Fibroblast of skin of left quadriceps (primary cell): ENCODE measurements at places on chromosomes 2 and 18.

- no peak for DNase-seq
These were observed 15.1 kb downstream of the COBLL1 start for GRCh38 chr2:164826293-164827243.

DNA sequence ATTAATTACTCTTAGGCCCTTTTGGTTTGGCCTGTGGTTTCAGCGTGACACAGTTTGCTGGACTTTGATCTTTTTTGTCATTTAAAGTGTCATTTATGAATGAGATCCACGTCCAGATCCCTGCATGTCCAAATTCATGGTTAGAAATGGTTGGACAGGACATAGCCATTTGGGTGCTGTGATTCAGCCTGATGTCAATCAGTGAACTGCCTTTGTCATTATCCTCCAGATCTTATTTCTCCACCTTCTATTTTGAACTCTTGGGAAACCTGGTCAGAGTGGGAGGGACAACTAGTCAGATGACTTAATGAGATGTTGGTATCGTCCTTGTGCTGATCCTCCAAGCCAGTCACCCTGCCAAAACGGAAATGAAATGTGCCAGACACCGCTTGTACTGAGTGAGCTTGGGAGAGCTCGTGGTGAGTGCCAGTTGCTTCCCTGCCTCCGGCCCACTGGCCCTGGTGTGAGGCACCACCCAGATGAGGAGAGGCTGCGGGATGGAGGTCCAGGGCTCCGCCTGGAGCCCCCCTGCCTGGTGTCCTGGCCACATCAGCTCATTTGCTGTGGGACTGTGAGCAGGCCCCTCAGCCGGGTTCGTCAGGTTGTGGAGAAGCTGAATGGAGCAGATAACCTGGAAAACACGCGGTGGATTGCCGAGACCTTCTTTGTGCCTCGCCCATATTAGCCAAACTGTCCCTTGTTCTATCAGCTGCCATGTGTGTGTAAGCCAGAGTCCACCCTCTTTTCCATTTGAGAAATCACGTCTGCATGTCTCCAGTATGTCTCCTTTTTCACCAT lies 70.1 kb downstream of the DGKD start:
- no peak for DNase-seq

- no peak for DNase-seq
These were observed 22.6 kb downstream of the MAIP1 start for GRCh38 chr2:199977984-199978415.

- DNase-seq, result no peak
These were observed 51.0 kb upstream of the KCNG2 start for GRCh38 chr18:79746730-79747129.

- no peak for DNase-seq
These were observed 316.3 kb downstream of the AGPS start for GRCh38 chr2:177708660-177709444.

- no peak for DNase-seq
These were observed 4.1 kb upstream of the TMEM177 start for GRCh38 chr2:119674711-119675500.
